Activated CD4-positive, CD25-positive, alpha-beta regulatory T cell treated with anti-CD3 and anti-CD28 coated beads, Interleukin-2, amount 50 U/mL, for 72 hours (primary cell): ENCODE measurements at places on chromosomes 7 and 10.
A peak's percentile ranks its signal among the peaks of the same experiment; 100 is the strongest.

DNA sequence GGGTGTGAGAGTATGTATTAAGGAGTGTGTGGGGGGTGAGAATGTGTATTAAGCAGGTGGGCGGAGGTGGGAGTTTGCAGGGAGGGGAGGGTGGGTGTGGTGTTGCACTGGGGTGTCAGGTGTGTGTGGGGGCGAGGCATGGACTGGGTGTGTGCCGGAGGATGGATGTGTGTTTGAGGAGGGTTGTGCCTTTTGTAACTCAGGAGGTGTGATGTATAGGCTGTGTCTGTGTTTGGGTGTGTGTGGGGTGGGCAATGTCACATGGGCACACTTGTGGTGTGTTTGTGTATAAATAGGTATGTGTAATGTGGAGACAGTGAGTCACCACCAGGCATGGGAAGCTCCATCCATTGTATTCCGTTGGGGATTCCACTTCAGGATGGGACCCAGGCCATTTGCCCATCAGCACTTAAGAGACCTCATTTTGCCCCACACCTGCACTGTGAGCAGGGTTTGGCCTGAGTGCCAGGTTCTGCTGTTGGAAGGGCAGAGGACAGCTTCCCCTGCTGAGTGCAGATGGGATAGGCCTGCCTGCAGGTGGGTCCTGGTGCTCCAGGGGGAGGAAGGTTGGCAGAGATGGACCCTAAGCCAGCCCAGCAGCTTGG lies 5.8 kb downstream of the UNC5B start:
- DNase-seq = peak; percentile 5

DNA sequence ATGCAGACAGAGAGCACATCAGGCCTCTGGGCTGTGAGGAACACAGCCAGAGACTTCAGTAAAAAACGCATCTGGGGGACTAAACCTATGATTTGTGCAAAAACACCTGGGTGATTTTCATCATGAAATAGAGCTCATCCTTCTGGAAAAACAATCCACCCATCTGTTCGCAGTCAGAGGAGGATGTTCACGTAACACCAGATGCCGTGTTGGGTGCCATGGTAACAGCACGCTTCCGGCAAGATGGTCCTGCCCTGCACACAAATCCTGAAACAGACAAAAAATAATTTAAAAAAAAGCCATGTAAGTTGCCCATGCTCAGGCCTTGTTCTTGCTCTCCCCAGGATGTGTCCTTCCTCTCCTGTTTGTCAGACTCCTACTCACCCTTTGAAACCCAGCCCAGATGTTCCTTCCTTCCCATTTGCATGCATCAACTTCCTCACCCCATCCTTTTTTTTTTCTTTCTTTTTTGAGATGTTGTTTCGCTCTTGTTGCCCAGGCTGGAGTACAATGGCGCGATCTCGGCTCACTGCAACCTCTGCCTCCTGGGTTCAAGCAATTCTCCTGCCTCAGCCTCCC lies 28.3 kb upstream of the GNA12 start:
- no peak for DNase-seq

DNA sequence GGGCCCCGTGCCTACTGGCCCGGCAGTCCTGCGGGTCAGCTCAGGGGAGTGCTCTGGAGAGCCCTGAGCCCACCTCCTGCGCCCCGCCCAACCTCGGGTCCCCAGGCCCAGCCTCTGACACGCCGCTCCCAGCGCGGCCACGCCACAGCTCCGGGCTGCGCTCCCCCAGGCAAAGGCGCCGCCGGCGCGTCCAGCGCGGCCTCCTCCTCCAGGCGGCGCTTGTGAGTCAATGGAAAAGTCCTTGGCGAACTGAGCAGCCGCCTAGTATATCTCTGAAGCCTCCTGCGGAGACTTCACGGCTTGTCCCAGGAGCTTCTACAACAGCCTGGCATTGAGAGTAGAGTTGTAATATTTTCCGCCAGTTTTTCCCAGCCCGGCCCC lies 29.5 kb upstream of the BMS1 start:
- peak; percentile 79 for DNase-seq

- no peak for DNase-seq
Measured at GRCh38 chr7:27162561-27163287, 2.6 kb downstream of the HOXA9 start.

DNA sequence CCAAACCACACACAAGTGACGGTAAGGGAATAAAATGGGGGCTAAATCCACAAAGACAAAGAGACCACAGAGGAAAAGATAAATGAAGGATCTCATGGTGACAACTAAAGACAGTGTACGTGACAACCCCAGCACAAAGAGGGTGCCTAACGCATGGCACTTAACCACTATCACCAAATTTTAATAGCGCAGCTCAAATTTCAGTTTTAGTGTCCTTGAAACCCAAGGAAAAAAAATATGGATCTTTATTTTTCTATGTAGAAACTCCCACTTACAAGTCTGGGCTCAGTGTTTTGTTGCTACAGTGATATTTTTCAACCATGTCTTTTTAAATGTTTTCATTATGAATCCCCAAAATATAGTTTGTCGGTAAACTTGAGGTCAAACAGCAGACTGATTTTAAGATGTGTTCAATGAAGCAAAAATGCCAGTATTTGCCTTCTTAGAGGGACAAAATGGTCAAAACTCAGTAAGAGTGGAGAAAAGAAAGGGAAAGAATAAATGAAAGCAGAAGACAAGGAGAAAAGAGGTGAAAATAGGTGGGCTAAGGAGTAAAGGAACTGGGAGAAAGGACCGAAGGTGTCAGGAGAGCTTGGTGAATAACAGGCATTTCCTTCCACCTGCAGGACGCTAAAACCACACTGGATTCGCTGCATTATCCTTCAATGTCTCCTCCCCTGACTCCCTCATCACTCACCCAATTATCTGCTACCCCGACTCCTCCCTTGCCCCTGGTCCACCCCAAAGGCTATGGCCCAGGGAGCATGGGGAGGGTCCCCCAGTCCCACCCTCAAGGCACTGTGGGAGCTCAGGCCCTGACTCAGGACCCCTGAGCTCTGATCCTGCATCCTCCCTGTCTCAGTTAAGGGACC lies 3.5 kb downstream of the ASB13 start:
- no peak for DNase-seq
